ENCODE measurements at places on chromosomes 2 and 18. TPM values are rescaled to one million over a fixed set of nuclear protein-coding genes. Genes with fewer than 3 reads are reported as not detected.

The INPP5D gene
- total RNA-seq: 15.7 TPM

The LAMA1 gene
- total RNA-seq: 2.6 TPM

The CAVIN2 gene
- total RNA-seq: 26.0 TPM

The HOXD12 gene
- total RNA-seq: not detected

The LIMS4 gene
- total RNA-seq: 3.4 TPM

The KLHL41 gene
- 1.1 TPM for total RNA-seq

The NBAS gene
- 34.8 TPM for total RNA-seq

The ITPRIPL1 gene
- total RNA-seq: 2.6 TPM

The TMEM169 gene
- total RNA-seq: 1.9 TPM

The AGAP1 gene
- 56.1 TPM for total RNA-seq

The CAPN13 gene
- 62.1 TPM for total RNA-seq

The ALLC gene
- total RNA-seq: not detected

The RDH14 gene
- 138 TPM for total RNA-seq

The MDH1B gene
- total RNA-seq: not detected

The MAB21L4 gene
- total RNA-seq: not detected

Measured in transverse colon (tissue), 4 donors.